Common myeloid progenitor, CD34-positive (primary cell): ENCODE measurements at places on chromosomes 5 and 9.

GRCh38 chr5:45195026-45195425 is 386.3 kb downstream of the MRPS30 start:
- no peak for DNase-seq

DNA sequence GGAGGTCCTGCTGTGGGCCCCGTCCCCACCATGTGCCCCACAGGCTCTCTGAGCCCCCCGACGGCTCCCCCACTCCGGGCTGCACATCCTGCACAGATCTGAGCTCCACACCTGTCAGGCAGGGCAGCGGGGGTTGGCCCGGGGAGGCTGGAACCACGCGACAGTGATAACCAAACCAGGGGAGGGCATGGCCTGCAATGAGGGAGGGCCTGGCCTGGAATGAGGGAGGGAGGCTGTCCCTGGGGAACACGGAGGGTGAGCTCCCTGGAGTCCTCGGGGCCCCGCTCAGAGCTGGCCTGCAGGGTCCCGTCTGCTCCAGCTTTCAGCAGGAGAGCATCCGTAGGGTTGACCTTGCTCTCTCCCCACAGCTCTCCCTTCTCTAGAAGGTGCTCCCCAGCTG is 30.5 kb downstream of the SLC9A3 start:
- DNase-seq: no peak

DNA sequence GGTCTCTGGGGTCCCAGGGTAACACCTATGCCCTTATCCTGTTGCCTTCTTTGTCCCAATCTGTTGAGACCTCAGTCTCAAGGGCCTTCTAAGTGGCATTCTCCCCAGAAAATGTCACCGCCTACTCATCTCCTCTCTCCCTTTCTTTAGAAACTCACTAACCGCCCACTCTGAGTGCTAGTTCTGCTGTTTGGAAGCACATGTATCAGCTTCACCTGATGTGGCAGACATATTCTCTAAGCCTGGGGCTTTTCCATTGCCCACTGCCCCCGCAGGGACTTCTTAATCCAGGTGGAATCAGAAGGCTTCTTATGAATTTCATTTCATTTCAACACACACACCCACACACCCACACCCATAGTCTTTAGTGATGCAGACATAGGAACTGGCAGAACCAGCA is 165.1 kb downstream of the ASTN2 start:
- no peak for DNase-seq

DNA sequence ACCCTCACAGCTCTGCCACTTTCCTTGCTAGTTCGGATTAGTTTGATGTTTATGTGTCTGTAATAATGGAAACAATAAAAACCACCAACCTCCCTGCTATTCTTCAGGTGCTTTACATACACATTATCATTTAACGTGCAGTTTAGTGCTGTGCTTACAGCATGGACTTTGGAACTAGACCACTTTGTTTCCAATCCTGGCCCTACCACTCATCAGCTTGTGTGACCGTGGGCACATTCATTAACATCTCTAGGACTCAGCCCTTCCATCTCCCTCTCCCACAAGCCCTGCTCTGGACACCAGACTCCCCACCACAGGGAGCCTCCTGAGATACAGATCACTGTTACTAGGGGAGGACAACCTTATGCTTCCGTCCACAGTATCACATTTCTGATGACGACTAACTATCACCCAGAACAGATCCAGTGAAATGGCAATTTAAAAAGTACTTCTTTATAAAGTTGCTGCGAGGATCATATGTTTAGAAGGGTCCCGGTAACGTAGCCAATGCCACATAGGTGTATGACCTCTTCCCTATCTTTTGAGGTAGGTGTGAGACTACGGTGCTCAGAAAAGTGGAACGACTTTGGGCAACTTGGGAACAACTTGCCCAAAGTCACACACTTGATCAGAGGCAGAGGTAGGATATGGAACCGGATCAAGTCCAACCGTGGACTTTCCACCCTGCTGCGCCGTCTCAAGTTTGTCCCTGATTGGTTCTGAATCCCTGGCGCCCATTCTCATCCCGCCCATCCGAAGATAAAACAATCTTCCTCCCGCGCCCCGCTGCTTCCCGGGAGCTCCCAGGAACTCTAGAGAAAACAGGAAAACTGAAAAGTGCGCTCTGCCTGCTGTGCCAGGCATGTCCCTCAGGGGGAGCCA is 132.4 kb upstream of the NIPBL start:
- DNase-seq: no peak

GRCh38 chr9:23590276-23591000 is 235.6 kb downstream of the ELAVL2 start:
- DNase-seq: no peak

GRCh38 chr5:170211575-170212334 is 21.0 kb upstream of the C5orf58 start:
- no peak for DNase-seq

GRCh38 chr9:78533500-78533899 is 236.6 kb downstream of the PSAT1 start:
- no peak for DNase-seq

DNA sequence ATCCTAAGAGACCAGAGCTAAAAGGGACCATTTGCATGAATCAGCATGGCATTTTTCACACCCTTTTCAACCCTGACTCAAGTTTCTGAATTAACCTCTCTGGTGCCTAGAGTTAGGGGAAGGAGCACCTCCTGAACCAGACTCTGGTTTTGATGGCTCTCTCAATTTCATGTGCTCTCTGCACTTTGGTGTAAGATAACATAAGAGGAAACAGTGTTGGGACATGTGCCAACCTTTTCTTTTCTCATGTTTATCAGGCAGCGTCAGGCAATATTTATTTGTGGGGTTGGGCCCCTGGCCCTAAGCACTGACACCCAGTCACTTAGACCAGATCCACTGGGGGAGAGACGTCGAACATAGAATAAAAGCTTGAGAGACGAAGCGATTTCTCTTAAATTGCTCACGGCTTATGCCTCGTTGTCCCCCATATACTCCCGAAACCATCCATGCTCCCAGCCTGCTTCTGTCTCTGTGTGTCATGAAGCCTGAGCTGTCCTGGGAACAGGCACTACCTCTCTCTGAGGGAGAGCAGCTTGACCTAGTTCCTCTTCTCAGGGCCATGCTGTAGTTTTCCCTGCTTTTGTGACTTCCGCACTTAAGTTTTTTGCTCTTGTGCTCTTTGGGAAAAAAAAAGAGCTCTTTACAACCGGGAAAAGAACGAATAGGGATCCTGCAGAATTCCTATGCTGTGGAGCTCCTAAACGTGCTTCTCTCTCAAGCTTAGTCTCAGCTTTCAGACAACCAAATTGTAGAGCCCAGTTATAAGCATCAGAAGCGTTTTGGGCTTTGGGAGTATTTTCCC is 195.7 kb downstream of the NR3C1 start:
- peak; percentile 48 for DNase-seq

- DNase-seq: no peak
Observed at GRCh38 chr5:124064956-124065355, 553.0 kb downstream of the CSNK1G3 start.

DNA sequence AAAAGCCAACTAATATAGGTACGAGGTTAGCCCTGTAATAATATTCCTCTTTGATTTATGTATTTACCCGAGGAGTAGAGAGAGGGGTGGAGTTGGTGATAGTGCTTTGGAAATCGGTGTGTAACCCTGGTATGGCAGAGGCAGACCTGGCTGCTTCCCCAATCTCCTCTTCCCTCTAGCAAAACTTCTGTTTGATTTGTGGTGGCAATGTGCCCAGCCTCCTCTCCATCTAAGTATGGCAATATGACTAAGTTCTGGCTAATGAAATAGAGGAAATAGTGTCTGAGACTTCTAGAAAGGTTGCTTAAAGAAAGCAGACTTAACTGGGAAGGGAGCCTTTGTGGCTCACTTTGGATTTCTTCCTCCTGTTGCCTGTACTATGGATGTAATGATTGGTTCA is 491.1 kb downstream of the ENC1 start:
- DNase-seq: peak; percentile 63

DNA sequence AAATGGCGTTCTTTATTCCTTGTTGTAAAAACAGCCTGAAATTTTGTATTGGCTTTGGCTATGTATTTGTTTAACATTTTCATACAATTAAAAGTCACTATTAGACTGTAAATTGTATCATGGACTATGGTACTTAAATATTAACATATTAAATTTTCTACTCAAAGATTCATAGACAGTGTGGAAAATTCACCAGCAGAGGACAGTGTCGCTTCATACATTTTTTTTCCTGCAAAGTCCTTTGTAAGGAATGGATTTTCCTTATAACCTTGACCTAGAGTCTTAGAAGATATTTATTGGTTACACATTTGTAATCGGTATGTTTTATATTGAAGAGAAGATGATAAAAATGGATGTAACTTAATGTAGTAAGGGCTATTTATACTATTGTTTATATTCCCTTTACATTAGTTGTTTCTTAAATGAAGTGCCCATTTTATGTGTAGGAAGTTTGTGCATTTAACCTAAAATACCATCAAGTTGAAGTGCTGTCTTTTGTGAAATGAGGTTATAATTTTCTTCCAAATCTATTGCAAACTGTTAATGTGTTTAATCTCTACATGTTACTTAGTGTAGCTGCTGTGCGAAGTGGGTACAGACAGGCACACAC is 150.1 kb downstream of the KDM4C start:
- peak; percentile 37 for DNase-seq

- DNase-seq: no peak
Observed at GRCh38 chr9:7533376-7534090, 266.0 kb downstream of the DMAC1 start.

DNA sequence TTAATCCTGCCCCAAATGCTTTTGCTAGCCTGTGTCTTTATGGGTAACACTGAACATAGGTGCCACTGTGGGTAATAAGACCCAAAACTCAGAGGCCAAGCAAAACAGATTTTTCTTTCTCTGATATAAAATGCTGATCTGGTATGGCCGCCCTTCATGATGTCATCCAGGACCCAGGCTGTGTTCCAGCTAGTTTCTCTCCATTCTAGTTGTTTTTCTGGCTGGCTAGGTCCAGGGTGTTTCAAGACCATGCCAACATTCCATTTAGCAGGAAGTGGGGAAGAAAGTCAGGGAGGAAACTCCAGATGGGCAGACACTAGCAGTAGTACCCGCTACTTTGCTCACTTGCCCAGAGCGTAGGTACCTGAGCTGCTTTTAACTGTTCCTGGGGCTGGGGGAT is 183.9 kb upstream of the OTULINL start:
- DNase-seq: no peak

- peak; percentile 52 for DNase-seq
Observed at GRCh38 chr9:115524453-115525059, 406.6 kb upstream of the TNC start.

GRCh38 chr5:108736855-108737254 is 10.8 kb upstream of the FER start:
- DNase-seq: no peak

DNA sequence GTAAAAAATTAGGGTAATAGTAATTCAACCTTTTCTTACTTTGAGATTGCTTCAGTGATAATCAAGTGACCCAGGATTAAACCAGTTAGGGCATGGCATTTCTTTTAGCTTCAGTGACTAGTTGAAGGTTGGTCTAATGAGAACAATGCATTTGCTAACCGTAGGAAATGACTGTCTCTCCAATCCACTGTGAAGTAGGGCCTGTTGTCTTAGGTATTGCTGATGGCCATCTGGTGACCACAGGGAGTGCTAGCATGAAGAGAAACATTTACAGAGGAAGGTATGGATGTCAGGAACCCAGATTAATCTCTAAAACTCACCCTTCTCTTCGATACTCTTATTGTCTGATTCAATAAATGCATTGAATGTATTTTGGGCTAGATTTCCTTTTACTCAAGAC is 535.9 kb upstream of the SEMA6A start:
- DNase-seq: no peak

DNA sequence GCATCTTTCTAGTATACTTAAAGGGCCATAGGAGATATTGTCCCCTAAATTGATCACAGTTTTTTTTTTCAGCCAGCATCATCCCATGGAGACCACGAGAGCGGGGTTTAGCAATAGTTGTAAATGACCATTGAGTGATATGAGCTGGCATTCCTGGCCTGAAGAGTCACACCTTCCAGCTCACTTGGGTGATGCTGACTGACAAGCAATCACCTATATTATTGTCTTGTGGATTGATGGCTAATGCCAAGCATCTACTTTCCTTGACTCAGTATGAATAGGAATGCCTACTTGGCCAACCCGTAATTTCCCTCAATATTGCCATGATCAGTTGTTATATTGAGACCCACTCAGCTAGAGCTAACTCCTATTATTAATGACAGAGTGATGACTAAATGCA is 70.5 kb downstream of the ADAMTSL1 start:
- DNase-seq: no peak

- no peak for DNase-seq
Observed at GRCh38 chr9:86445671-86446070, 91.5 kb upstream of the TUT7 start.

GRCh38 chr9:70205366-70206020 is 53.3 kb upstream of the SMC5 start:
- DNase-seq: no peak
